ENCODE measurements at places on chromosomes 6 and 20.

DNA sequence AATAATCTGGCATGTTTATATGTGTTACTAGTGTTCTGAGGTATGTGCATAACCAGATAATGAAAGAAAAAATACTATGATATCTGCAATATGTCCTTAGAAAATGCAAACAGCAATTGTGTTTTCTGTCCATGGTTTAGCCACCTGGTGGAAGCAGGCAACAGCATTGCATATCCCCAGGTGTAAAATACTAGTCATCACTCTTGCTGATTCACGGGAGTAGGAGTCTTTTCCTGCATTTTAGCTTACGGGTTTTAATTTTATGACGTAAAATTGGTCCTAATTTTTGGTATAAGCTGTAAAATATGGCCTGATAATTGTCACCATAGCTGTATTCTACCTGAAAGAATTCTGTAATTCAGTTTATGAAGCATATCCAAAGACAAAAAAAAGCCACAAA is 2.5 kb downstream of the RNF182 start:
- DNase-seq = no peak

DNA sequence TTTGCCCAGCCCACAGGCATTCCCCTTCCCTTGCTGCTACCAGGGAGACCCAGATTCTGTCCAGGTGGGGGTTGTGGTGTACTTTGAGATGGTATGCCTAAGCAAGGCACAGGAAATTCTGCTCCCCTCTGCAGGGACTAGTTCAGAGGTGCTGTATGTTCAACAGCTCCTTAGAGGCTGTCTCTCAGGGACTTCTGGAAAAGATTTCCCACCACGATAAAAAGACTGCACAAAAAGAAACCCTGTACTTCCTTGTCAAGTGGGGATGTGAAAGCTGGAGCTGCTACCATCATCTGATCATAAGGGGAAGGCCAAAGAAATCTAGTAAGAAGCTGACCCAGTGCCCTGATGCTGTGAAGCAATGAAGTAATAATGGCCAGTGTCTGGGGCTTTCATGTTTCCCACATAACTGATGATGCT is 51.5 kb upstream of the SMIM29 start:
- no peak for DNase-seq

DNA sequence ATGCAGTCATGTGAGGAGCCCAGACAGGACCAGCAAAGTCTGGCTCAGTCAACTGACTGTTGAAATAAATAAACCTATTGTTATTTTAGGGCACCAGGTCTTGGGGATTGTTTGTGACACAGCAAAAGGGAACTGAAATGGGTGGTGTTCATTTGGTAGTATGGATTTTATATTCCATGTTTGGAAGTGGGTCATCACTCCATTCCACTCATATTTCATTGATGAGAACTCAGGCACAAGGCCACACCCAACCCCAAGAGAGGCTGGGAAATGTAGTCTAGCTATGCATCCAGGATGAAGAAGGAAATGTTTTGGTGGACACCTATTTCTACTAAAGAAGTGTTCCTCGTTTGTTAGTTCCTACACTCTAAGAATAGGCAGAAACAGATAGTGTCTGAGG is 64.9 kb upstream of the BTBD3 start:
- no peak for DNase-seq

- no peak for DNase-seq
Measured at GRCh38 chr20:48403167-48403761, 424.5 kb downstream of the PREX1 start.

GRCh38 chr6:11419763-11420453 is 117.6 kb upstream of the TMEM170B start:
- no peak for DNase-seq

DNA sequence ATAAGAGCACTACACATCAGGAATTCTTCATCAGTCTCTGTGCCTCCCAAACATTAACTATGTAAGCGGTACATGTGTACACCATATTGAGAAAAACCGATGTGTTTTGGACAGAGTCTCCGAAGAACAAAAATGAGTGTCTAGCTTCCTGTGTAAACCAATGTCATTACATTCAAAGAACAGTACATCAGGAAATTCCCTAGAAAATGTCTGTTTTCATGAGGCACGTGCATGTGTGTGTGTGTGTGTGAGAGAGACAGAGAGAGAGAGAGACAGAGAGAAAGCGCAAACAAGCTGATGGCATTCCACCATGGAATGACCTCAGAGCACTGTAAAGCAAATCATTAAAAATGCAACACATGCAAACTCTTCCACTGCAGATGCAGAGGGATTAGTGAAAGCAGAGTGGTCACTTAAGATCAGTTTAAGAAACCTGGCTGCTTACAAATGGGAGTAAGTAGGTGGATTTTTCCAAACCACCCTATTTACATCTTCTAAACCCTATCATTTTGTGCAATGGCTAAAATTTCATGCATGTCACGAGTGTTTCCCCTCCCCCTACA is 133.9 kb downstream of the HIVEP2 start:
- no peak for DNase-seq

GRCh38 chr6:108778421-108779186 is 69.6 kb upstream of the ARMC2 start:
- no peak for DNase-seq

DNA sequence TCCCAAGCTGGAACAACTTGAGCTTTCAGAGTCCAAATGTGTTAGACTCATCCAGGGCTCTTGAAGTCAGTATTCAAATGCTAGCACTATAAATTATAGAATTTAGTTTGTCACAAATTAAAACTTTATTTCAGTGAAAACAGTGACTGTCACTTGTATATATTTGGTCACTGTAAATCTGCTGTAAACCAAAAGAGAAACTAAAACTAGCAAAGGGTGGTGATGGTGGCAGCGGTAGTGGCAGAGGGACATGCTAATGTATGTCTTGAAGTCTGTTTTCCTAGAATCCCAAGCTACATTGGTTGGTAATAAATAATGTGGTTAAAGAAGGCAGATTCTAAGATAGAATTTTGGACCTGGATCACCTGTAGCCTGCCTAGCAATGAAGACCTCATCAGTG is 140.4 kb upstream of the CENPW start:
- no peak for DNase-seq

DNA sequence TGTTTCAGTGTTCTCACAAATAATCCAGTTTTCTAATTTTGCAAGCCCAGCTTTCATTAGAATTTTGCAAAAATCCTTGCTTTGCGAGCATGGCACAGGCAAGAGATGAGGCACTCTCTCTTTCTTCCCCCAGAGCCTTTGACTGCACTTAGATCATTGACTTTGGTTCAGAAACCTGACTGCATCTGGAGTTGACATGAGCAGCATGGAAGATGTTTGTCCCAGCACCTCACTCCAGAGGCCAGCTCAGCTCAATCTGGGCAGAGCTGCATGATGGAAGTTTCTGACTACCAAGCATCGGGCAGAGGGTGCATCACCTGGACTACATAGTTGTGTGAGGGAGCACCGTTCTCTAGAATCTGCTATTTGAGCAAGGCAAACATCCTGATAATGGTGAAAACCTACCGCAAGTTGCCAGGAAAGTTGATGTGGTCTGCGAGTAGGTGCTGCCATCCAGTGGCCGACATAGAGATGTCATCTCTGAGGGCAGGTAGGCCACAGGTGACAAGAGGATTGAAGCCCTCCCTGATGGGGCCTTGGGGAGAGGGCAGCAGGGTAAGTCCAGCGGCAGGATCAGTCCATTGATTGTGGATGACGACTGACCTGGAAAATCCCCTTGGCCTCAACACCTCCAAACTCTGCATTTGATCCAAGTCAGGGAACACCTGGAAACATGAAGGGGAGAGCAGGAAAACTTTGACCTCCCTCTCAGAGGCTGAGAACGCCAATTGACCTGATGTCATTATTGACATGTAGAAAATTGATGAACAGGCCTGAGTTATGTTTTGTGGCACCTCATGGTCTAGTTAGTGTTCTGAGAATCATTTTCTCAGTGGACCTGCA is 3.8 kb upstream of the LPA start:
- peak; percentile 76 for DNase-seq

DNA sequence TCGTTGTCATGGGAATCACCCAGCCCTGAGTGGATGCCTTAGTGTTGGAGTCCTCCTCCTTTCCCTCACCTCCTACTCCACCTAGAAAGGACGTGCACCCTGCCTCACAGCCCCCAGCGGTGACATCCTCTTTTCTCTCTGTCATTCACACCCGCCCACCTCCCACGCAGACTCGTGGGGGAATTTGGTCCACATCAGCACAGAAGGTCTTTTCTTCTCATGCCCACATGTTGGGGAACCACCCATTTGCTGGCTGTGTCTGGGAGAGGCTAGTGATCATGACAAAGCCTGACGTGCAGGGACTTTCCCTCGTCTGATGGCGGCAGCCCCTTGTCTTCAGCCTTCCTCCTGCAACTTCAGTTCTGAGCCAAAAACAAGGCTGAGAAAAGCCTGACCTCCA is 96.0 kb upstream of the CNKSR3 start:
- no peak for DNase-seq

GRCh38 chr6:27893836-27894807 is 18.1 kb downstream of the OR2B2 start:
- peak; percentile 45 for DNase-seq

- peak; percentile 76 for DNase-seq
Measured at GRCh38 chr6:15247500-15248450, 1.9 kb downstream of the JARID2 start.

GRCh38 chr20:43446361-43446879 is 11.3 kb upstream of the SRSF6 start:
- DNase-seq = no peak

GRCh38 chr6:146642921-146643320 is 44.1 kb downstream of the ADGB start:
- no peak for DNase-seq

- no peak for DNase-seq
Measured at GRCh38 chr6:154432533-154433476, 76.2 kb upstream of the IPCEF1 start.

DNA sequence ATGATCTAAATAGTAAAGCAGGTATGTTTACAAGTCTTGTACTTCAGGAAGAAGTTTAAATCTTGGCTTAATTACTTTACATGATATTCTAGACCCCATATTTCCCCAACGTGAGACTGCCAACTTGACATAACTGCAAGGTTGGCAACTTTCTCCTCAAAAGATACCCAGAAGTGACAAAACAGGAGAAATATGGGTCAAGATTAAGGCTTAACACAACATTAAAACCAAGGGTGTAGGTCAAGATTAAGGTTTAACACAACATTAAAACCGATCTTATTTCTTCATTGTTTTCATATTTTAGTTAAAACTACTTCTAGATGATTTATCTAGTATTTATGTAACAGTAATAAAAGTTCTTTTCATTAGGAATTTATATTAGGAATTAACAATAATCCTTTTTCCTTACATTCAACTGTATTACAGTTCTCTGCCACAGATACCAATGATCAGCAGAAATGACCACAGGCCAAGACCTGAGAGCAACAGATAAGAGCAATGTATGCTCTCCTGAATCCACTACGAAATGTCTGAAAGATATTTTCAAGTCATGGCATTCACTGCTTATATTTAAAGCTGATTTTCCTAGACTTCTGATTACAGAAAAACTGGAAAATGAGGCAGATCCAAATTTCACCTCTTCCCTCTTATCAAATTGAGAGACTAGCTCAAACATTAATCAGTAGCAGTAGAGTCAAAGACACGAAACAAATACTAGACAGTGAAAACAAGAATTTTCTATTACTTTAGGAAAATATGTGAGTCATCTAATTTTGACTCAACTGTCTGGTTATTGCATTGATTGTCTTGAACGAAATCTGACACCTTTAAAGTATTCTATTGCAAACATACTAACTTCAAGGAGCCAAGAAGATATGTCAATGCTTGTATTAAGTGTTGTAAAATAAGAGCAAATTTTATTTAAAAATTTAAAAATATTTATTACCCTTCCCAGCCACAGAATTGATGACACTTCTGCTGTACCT is 72.3 kb downstream of the RNGTT start:
- no peak for DNase-seq

DNA sequence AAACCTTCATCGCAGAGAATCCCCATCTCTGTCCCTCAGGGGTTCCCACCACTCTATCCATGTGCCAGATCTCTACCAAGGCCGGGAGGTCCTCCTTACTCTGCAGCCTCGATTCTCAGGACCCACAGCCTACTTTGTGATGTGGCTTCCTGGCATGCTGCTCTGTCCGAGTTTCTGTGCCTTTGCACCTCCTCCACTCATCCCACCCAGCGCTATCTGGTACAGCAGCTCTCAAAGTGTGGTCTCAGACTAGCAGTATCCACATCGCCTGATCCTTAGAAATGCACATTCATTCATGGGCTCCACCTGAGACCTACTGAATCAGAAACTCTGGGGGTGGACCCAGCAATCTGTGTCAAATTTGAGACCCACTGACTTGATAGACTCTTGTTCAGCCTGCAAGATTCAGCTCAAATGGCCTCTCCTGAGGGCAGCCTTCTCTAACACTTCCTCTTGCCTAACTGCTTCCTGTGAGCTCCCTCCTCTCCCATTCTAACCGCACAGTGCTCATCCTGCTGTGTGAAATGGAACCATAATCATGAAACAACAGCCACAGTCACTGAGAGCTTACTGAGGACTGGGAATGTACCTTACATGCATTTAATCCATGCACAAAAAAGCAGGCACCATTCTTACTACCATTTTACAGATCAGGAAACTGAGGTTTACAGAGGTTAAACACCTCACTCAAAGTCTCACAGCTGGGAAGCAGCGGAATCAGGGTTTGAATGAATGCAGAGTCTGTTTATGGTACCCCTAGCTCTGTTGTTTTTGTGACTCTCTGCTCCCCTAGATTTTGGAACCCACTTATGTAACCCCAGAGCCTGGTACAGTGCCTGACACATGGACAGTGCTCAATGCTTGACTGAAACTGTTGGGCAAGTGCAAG is 69.4 kb downstream of the JPH2 start:
- DNase-seq = no peak

- DNase-seq = no peak
Measured at GRCh38 chr6:111823831-111824607, 49.2 kb downstream of the FYN start.

DNA sequence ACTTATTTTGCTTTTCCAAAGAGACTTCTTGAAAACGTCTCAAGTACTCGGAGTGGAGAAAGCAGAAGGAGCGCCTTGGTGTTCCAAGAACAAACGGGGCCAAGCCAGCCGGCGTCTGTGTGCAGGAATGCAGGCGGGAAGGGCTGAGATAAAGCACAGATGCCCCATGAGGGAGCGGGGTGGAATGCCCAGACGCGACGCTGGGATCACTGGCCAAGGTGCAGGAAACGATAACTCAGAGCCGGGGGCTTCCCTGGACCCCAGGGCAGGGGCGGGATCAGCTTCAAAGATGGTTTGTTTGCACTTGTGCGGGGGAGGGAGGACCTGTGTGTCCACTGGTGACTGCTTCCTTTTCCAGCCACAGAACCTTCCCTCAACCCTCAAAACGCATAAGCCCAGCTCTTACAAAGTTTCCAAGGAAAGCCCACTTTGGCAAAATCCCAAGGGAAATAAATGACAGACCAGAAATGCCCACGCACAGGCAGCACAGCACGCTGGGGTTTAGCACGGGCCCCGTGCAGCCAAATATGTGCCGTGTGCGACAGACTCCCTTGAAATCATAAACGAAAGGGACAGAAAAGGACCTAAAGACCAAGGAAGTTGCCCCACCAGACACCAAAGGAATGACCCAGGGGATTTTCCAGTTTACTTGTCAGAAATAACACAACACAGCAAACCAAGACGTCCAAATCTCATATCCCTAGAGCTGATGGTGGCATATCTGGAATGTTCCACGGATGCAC is 113.9 kb downstream of the NFATC2 start:
- DNase-seq = peak; percentile 49

Measured in iPS-NIHi11 (cell line).